Activated CD4-positive, alpha-beta T cell treated with anti-CD3 and anti-CD28 coated beads for 4 hours (primary cell): ENCODE measurements at places on chromosomes 5 and 9.

DNA sequence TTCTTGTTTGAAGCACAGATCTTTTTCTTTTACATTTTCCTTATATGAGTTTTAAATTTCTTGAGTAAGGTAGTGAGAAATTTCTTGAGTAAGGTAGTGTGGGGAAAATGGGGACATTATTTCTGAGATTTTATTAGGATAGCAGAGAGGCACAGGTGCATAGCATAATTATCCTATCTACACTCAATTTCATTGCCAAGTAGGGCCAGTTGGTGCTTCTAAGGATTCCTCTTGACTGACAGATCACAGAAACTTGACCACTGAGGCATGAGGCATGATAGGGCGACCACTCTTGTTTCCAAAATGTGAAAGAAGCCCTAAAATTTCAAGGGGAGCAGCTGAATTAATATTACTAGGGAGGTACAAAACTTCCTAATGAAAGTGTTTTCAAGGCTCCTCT, 31.4 kb upstream of the TMC1 start:
- no peak for DNase-seq

GRCh38 chr5:68344447-68345111, 129.0 kb downstream of the PIK3R1 start:
- DNase-seq = peak; percentile 26

DNA sequence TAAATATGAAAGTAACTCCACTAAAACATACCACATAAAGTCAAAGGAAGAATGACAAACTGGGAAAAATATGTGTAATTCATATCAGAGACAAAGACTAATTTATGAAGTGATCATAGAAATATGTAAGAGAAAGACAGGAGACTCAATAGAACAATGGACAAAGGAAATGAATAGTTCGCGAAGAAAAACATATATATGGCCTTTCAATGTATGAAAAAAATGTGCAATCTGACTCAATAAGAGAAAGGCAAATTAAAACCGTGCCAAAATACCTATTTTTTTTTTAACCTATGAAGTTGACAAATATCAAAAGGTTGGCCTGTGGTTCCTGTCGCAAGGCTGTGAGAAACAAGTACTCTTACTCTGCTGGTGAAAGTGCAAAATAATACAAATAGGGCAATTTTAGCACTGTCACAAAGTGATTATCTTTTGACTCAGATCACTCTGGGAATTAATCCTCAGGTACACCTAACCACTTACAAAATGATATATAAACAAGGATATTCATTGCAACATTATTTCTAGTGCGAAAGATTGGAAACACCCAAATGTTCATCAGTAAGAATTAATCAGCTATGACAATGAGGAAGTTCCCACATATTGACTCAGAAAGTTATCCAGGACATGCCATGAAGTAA, 3.7 kb downstream of the C9 start:
- DNase-seq = no peak

DNA sequence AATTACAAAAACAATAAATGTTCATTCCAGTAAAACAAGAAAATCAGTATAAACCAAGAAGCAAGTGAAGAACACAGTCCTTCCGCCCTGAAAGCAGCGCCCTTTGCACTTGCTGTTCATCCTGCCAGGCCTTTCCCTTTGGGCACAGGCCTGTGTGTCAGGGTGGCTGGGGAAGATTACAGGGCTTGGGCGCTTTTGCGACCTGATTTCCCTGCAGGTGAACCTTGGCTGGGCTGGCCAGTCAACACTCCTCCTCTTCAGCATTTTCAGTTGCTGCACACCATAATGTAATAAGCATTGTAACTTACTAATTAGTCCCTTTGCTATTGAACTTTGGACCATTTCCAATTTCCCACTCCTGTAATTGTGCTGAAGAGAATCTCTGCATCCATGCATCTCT, 38.6 kb upstream of the TDRD7 start:
- no peak for DNase-seq

GRCh38 chr5:121377461-121377860, 474.2 kb upstream of the FTMT start:
- no peak for DNase-seq

DNA sequence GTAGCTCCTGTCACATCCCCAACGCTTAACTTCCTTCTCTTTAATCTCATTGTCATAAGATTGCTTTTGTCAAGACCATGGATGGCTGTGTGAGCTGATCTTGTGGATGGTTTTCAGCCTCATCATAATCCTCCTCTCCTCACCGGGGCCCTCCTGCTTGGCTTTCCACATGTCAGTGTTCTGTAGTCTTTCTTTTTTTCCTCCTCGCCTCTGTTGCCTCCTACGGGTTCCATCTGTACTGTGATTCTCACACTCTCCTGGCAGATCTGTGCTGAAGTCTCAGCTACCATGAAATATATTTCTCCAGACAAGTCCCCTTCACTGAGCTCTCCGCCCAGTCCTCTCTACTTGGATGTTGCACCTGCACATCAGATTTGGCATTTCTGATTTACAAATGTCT, 34.9 kb upstream of the FAM120AOS start:
- no peak for DNase-seq

GRCh38 chr9:114081441-114082016, 3.4 kb upstream of the AMBP start:
- no peak for DNase-seq

GRCh38 chr5:8478326-8478725, 609.4 kb downstream of the MTRR start:
- no peak for DNase-seq

- peak; percentile 12 for DNase-seq
Measured at GRCh38 chr9:84668196-84669012, 1.1 kb upstream of the NTRK2 start.

DNA sequence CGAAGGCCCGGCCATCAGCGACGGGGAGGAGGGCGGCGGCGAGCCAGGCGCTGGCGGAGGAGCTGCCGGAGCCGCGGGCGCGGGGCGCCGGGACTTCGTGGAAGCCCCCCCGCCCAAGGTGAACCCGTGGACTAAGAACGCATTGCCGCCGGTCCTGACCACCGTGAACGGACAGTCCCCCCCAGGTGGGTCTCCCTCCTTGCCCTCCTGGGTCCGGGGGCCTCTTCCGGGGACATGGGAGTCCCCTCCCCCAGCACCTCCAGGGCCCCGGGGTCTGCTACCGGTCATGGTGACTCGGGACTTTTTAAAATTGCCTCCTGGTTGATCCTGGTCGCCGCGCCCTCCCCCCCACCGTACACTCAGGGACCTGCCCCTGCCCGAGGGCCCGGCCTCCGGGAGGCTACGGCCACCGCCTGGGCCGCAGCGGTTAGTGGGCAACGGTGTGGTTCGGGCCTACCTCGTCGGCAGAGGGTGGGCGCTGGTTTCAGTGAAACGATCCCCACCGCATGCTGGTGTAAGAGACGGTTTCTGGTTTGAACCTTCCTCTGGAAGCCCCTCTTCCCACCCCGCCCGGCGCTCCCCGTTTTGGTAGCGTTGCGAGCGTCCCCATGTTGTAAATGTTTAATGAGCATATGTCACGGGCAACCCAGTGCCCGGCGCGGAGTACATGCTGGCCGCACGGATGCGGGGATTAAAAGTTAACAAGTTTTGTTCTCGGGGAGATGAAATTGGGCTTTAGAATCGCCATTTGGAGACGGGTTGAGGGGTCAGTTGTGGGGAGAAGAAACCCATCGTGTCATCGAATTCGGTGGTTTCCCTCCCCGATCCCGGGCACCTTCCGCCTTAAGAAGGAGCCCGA, 1.1 kb downstream of the LARP1 start:
- DNase-seq = peak; percentile 55

DNA sequence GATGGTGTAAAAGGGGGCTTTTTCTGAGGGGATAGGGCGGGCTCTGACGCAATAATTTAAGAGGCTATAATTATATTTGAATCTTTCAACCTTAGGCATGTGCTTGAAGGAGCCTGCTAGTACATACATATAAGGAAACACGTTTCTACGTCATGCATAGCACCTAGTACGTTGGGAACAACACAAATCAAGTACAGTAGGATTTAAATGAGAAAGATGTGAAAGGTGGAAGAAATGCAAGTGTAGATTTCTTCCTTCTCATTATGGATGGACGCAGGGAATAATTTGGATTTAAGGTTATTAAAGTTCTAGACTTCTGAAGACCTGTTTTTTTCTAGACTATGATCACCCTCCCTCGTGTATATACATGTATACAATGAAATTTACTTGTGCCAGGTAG, 927 bp upstream of the CDO1 start:
- no peak for DNase-seq

GRCh38 chr5:10518347-10518746, 45.5 kb upstream of the ANKRD33B start:
- no peak for DNase-seq

GRCh38 chr5:125775896-125776295, 647.3 kb upstream of the GRAMD2B start:
- DNase-seq = no peak

GRCh38 chr5:107570805-107571531, 99.8 kb downstream of the EFNA5 start:
- DNase-seq = no peak

DNA sequence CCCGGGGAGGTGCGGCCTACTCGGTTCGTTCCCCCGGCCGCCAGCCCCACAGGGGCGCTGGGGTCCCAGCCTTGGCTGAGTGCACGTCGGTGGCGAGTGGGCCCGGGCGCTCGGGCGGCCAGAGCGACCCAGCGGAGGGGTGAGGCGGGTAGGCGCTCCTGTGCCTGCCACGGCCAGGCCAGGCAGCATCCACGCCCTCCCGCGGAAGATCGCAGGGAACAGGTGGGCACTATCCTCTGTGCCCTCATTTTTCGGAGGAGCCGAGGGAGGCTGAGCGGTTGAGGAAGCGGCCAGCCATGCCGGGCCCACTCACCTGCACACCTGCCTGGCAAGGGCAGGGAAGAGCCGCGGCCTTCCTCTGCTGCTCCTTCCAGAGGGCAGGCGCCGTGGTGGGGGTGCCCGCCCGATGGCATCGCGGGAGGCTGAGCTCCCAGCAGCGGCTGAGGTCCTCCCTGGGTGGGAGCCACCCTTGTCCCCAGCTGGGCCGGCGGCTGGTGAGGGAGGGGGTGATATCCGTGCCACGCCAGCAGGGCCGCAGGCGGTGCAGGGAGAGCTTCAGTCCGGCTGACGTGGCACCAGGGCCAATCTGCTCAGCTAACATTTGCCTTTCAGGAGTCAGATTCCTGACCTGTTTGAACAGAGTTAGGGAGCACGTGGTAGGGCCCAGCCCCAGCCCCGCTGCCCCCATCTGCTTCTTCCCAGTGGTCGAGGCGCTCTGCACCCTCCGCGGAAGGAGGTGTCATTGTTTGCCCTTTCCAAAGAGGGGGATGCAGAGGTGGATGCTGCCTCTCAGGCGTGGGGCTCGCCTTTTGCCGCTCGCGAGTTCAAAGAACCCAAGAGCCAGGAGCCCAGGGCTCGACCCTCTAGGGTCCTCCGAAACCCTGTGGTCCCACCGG, 1.6 kb upstream of the SEC16A start:
- peak; percentile 23 for DNase-seq

DNA sequence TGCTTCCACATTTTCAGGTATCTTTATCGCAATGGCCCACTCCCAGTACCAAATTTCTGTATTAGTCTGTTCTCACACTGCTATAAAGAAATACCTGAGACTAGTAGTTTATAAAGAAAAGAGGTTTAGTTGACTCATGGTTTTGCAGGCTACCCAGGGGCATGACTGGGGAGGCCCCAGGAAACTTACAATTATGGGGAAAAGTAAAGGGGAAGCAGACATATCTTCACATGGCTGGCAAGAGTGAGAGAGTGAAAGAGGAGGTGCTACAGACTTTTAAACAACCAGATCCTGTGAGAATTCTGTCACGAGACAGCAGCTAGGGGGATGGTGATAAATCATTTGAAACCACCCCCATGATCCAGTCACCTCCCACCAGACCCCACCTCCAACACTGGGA, 238.2 kb upstream of the DMAC1 start:
- no peak for DNase-seq

DNA sequence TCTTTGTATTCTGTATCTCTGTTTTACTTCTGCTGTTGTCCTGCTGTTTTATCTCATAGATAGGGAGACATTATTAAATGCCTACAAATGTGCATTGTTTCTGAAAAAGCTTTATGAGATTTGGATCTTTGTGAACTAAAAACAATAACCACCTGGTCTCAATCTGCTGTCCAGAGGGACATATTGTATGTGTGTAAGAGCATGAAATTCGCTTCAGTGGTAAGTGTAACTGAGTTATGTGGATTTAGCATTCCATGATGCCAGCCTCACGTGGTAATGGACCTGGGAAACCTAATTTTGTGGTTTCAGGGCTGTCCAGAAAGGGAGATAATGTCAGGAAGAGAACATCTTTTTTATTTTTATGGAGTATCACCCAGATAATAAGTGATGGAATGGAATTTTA, 119.3 kb downstream of the GDNF start:
- DNase-seq = no peak

- DNase-seq = no peak
Measured at GRCh38 chr5:158737536-158738027, 362.1 kb downstream of the EBF1 start.

- DNase-seq = no peak
Measured at GRCh38 chr9:36207016-36207415, 16.3 kb downstream of the CLTA start.

- DNase-seq = no peak
Measured at GRCh38 chr9:91162784-91163443, 198.8 kb downstream of the AUH start.

GRCh38 chr5:107885601-107886000, 214.9 kb upstream of the EFNA5 start:
- no peak for DNase-seq

GRCh38 chr9:99054581-99054980, 50.3 kb upstream of the TGFBR1 start:
- no peak for DNase-seq

DNA sequence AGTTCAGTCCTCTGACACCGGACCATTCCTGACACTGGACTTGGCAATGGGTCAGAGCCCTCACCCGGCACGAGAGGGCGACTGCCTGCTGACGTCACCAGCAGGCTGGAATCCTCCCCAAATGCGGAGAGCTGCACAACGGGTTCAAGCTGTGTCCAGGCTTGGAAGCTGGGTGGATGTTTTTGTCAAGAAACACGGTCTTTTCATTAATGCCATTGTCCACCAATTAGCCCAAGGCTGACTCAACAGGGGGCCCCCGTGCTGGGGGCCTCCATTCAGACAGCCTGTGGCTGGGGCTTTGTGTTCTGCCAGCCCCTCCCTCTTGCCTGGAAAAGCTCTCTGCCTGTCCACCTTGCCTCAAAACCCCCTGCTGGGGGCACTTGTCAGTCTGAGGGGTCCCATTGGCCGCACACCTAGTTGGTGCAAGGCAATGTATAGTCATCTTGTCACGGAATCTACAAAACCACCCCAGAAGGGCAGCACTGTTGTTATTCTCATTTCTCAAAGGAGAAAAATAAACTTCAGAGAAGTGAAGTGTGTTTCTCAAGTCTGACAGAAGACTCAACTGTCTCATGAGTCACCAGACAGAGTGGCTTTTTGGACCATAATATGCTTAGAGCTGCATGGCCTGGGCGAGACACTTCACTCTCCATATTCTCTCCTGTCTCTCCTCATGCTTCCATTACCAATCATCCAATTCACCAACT, 24.6 kb downstream of the NDUFA8 start:
- DNase-seq = no peak
